Cardiac septum (tissue), 1 donor: ENCODE measurements at places on chromosomes 4 and X. TPM values are rescaled to one million over a fixed set of nuclear protein-coding genes. Genes with fewer than 3 reads are reported as not detected.

Gene ATP8A1
- total RNA-seq: 22.1 TPM

Gene CYSLTR1
- 1.8 TPM for total RNA-seq

Gene SAGE1
- total RNA-seq: not detected

Gene NALF2
- total RNA-seq: 4.4 TPM

Gene CENPE
- 0.70 TPM for total RNA-seq

Gene VEGFD
- 1.3 TPM for total RNA-seq

Gene PPEF2
- not detected for total RNA-seq

Gene SRPX
- 57.3 TPM for total RNA-seq

Gene OCIAD1
- 137 TPM for total RNA-seq

Gene HTR2C
- not detected for total RNA-seq

Gene IBSP
- total RNA-seq: not detected

Gene PAGE2B
- not detected for total RNA-seq

Gene PLAC8
- total RNA-seq: 1.2 TPM

Gene SUPT20HL2
- total RNA-seq: not detected

Gene CT45A2
- total RNA-seq: not detected

Gene NFXL1
- 6.0 TPM for total RNA-seq

Gene BMPR1B
- 1.5 TPM for total RNA-seq
